ENCODE measurements at places on chromosomes 1 and 21.

- DNase-seq: no peak
Observed at GRCh38 chr1:148362626-148363438, 120.3 kb downstream of the PPIAL4G start.

DNA sequence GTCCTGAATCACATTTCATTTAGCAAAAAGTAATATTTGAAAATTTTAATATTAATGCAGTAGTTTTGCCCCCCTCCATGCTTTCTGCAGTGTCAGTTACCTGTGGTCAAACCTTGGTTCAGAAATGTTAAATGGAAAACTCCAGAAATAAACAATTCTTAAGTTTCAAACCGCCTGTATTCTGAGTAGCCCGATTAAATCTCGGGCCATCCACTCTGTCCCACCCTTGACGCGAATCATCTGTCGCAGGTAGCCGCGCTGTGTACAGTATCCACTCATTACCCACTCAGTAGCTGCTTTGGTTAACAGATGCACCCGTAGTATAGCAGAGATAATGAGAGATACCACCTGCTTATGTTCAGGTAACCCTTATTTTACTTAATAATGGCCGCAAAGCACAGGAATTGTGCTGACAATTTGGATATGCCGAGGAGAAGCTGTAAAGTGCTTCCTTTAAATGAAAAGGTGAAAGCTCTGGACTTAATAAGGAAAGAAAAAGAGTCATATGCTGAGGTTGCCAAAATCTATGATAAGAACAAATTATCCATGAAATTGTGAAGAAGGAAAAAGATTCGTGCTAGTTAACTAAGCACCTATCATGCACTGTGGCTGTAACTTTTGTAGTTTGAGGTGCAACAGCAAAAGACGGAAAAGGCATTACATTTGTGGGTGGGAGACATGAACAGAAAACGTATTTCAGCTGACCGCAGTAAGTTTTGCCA lies 889 bp upstream of the SCYL3 start:
- no peak for DNase-seq

DNA sequence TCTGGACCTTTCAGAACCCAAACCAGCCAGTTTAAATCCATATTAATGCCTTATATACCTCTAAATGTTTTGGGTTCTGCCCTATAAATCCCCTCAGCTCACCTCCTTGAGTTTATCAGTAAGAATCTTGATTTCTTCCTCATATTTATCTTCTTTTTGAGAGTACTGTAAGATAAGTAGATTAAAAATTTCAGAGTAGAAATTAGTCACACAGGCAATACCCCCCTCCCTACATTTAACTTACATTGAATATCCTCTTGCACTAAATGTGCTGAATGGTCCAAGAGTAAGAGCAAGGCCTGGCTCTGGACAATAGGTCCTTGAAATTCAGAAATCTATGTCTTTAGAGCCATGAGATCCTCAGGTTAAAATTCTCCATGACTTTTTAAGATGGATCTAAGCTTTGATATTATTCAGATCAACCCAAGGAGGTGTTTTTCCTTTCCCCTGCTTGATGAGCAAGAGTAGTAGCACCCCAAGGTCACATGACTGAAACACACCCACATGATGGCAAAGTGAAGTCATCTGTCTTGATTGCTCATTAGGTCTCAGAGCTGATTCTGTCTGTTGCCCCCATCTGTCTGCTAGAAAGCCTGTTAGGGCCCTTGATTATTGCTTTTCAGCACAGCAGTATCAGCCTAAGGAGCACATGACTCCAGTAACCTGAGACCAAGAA lies 15.8 kb upstream of the NUP210L start:
- no peak for DNase-seq

GRCh38 chr1:60825593-60825992 lies 256.8 kb upstream of the NFIA start:
- no peak for DNase-seq

DNA sequence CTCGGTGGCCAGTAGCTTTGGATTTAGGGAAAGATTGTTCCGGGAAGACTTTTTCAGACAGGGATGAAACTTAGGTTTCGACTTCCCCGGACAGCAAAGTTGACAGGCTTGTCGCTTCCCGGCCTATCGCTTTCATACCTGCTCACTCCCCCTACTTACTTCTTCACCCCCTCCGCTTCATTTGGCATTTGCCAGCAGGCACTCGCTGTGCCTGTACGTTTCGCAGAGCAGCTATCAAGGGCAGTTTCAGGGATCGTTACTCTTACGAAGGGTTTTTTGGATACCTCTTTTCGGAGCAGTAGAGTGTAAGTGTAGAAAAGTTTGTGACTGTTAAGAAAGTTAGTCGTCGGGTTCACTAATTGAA lies 393 bp downstream of the BLZF1 start:
- DNase-seq: peak; percentile 2

- DNase-seq: no peak
Observed at GRCh38 chr1:192601567-192601966, 26.0 kb downstream of the RGS1 start.

DNA sequence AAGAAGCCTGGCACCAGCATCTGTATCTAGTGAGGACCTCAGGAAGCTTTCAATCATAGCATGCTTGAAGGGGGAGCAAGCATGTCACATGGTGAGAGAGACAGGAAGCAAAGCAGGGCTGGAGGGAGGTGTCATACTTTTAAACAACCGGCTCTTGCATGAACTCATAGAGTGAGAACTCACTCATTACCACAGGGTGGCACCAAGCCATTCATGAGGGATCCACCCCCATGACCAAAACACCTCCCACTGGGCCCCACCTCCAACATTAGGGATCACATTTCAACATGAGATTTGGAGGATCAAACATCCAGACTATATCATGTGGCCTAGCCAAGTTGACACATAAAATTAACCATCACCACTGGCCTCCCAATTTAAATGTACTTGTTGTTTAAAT lies 125.1 kb upstream of the KCND3 start:
- no peak for DNase-seq

- DNase-seq: no peak
Observed at GRCh38 chr1:1941211-1941841, 22.2 kb upstream of the TMEM52 start.

GRCh38 chr21:33682992-33683627 lies 40.8 kb downstream of the ITSN1 start:
- DNase-seq: no peak

- DNase-seq: peak; percentile 10
Observed at GRCh38 chr1:246566813-246567645, 773 bp downstream of the CNST start.

All from stimulated activated CD8-positive, alpha-beta memory T cell treated with anti-CD3 and anti-CD28 coated beads, Interleukin-4, amount 100 ng/mL, for 1 hour (primary cell).